ENCODE measurements at places on chromosomes 6 and 20. TPM values are rescaled to one million over a fixed set of nuclear protein-coding genes. Genes with fewer than 3 reads are reported as not detected.

Gene NMBR
- not detected for total RNA-seq

Gene VEGFA
- total RNA-seq = 3.7 TPM

Gene CST2
- total RNA-seq = not detected

Gene RNF182
- total RNA-seq = not detected

Gene CAGE1
- total RNA-seq = 0.70 TPM

Gene FGD2
- 14.1 TPM for total RNA-seq

DNA sequence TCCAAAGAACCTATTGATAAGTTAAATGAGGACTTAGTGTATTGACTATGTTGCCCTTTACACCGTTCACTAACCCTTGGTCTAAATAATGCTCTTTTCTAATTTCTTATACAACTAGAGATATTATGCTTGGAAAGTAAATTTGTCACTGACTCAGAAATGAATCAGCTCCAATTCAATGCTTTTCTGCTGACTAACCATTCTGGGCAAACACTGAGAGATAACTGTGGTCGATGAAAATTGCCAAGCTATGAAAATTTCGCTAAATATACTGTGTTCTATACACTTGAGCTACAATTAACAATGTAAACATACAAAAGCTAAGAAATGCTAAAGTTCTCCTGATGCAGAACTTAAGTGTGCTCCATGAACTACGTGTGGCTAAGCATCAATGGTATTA, 23.1 kb upstream of the FBXO9 start:
- no peak for DNase-seq

GRCh38 chr6:157787080-157787479, 36.0 kb upstream of the SNX9 start:
- DNase-seq = no peak

DNA sequence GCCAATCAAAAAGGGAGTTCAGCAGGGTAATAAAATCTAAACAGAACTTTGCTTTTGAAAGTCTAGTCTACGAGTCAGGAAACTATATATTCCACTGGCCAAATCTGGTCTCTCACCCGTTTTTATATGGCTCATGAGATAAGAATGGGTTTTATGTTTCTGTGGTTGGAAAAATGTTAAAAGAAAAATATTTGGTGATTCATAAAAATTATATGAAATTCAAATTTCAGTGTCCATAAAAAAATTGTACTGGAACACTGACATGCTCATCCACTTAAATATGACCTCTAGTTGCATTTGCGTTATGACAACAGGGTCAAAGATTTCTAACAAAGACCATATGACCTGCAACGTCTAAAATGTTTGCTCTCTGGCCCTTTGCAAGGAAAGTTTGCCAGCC, 22.3 kb upstream of the LAMP5 start:
- no peak for DNase-seq

DNA sequence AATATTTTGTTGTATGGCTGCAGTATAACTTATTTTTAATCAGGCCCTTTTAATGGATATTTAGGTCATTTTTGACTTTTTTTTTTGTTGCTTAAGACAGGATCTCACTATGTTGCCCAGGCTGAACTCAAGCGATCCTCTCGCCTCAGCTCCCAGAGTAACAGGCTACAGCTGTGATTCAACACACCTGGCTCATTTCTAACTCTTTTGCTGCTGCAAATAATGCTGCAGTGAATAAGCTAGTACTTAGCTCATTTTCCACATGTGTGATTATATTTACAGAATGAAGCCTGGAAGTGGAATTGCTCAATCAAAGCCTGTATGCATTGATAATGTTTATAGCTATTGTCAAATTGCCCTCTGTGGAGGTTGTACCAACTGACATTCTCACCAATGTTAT, 1.1 kb downstream of the GTSF1L start:
- DNase-seq = no peak

DNA sequence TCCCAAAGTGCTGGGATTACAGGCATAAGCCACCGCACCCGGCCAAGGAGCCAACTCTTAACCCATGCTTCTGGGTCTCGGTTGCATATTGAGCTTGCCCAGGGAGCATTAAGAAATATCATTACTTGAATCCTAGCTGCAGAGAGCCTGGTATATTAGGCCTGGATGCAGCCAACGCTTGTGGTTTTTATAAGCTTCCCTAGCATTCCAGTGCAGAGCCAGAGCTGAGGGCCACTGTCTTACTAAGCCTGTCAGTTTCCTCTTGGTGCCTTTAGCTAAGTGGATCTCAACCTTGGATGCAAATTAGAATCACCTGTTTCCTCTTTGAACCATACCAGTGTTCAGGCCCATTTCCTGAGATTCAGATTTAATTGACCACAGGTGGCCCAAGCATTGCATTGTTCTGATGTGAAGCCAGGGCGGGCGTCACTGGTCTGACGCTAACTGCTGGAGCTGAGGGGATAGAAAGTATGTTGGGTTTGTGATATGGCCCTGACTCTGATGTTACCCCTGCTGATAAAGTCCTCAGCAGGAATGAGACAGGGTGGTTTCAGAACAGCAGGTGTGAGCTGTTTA, 76.3 kb downstream of the BTBD3 start:
- no peak for DNase-seq

DNA sequence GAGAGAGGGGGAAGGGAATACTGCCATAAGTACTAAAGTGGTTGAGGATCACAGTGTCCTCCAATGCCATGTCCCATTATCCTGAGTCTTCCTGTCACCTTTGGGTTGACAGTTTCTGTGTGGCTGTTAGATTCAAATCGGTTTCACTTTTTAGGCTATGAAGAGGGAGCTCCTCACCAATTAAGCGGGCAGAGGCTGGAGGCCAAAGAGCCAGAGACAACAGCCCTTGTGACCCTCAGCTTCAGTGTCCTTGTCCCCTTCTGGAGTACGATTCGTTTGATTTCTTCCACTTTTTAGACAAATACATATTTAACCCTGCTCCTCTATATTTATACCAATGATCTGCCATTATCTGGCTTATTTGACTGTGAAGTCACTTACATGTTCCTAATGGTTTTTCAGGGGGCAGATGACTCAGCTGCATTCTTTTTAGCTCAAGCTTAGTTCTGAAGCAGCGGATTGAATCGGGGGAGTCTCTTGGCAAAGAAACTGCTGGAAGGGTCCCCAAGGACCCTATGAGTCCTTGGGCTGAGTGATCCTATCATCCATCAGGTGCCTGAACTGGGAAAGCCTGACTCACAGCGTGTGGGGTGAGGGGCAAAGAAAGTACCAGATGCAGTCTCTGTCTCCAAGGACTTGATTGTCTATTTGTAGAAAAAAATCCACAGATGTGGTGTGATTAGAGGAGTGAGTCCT, 18.2 kb downstream of the FERMT1 start:
- no peak for DNase-seq

- no peak for DNase-seq
Observed at GRCh38 chr6:46023216-46023915, 7.7 kb upstream of the CLIC5 start.

- no peak for DNase-seq
Observed at GRCh38 chr20:1953621-1954020, 40.2 kb downstream of the PDYN start.

GRCh38 chr6:11363881-11364576, 131.6 kb upstream of the NEDD9 start:
- no peak for DNase-seq

DNA sequence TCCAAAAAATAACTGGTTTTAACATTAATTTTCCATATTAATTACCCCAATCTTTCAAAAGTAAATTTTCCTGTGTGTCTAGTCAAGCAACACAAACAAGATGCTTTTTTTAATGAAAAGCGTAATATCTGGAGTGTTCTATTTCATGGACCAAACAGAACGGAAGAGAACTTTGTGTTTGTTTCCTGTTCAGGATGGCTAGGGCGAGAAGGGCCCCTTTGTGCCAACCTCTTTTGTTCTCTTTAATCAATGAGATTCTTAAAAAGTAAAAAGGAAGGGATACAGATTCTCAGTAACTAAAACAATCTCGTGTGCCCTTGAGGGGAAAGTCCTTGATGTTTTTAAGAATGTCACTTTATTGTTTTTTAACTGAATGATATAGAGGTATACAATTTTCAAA, 55.7 kb downstream of the GNAS start:
- no peak for DNase-seq

DNA sequence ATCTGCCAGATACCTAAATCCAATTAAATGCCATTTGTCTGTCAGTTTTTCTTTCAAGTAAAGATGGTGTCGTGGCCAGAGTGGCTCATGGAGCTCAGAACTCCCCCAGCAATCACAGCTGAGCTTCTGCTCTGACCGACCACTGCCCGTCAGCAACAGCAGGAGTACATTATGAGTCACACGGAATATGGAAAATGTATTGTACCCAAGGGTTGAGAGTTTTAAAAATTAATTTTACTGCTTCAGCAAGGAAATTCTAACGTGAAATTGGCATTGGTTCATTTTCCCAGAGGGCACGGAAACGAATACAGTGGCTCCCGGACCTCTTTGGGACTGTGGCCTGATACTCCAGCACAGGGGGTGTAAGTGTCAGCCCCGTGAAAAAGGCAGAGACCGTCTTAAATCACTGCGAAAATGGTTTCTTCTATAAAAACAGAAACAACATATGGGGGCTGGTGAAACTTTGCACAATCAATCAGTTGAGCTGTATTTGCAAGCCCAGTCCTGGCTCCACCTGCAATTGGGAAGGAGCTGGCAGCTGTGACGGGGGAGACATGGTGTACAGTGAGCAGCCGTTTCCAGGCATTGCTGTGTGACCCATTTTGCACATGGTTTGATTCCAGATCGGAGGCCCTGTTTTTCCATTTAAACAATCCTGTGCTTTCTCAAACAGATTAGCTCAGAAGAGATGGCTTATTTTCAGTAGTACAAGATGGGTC, 12.8 kb downstream of the NPEPL1 start:
- DNase-seq = no peak

- DNase-seq = no peak
Observed at GRCh38 chr20:47070176-47070575, 175.5 kb downstream of the EYA2 start.

- DNase-seq = no peak
Observed at GRCh38 chr6:43817192-43817591, 47.2 kb downstream of the VEGFA start.

- no peak for DNase-seq
Observed at GRCh38 chr20:12358655-12359009, 440.9 kb downstream of the BTBD3 start.

- DNase-seq = no peak
Observed at GRCh38 chr6:41976794-41977484, 35.3 kb upstream of the CCND3 start.

- no peak for DNase-seq
Observed at GRCh38 chr6:148306286-148306685, 36.4 kb upstream of the SASH1 start.

GRCh38 chr20:37314617-37315016, 25.2 kb downstream of the MANBAL start:
- DNase-seq = no peak

DNA sequence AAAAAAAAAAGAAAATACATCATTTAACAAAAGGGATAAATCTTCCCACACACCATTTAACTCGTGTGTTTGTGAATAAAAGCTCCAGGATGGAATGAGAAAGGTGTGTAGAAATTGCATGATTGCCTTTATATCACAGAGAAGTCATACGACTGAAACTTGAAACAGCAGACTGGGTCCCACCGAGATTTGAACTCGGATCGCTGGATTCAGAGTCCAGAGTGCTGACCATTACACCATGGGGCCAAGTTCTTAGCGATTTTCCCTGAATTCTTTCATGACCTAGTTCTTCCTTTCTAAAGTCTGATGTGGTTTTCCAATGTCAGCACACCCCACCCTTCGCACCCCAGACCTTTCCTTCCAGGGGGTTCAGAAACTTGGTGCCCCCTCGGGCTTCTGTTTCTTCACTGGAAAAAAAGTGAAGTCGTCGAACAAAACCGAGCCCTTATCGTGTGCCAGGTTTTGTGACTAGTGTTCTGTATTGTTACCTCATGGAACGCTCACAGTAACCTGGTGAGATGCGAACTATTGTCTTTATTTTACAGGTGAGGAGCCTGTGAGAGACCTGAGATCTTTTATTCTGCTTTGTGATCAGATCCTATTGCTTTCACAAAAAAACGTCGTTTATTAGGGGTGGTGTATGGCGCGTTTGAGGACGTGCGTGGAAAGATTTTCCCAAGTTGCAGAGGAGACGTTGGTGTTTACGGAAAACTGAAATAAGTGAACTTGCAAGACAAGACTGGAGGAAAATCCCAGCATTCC, 120.8 kb downstream of the OR2B2 start:
- DNase-seq = peak; percentile 34

- DNase-seq = no peak
Observed at GRCh38 chr20:51831866-51832265, 29.5 kb upstream of the SALL4 start.

Measured in natural killer cell (primary cell).